Cortex of kidney (tissue), 1 donor: ENCODE measurements at places on chromosomes 1 and 21.

- DNase-seq: no peak
These were observed 79.9 kb downstream of the CNIH3 start for GRCh38 chr1:224696021-224696420.

- no peak for DNase-seq
These were observed 11.7 kb downstream of the ITLN2 start for GRCh38 chr1:160942926-160943325.

DNA sequence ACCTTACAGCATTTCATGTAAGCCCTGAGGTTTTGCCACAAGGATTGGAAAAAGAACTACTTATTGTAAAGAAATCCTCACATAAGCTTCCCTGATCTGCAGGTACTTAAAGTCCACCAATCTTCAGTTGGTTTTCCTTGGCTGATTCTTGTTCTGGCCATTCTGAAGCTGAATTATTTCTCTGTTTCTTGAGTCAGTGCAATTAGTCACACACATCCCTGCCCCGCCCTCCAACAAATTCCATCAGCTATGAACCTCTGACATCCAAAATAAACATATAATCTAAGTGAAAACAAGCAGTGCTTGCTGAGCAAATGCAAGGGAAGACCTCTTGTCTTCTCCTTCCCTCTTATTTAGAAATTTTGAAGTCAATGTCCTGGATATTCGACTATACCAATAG, 8.2 kb upstream of the FNDC7 start:
- no peak for DNase-seq

DNA sequence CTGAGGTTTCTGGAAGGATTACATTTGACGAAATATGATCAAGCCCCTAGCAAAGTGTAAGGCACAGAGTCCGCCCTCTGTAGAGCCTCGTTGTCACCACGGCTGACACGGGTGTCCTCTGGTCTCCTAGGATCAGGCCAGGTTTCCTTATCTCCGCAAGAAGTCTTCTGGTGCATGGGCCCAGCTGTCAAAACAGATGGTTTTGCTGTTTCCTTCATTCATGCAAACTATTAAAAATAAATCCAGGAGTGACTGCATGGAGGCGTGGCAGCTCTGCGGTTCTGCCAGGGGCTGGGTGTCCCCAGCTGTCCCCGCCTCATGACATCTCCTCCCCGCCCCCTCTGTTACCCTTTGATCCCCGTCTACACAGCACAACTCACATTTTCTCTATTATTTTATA, 209.0 kb downstream of the DYRK1A start:
- DNase-seq: no peak

- DNase-seq: no peak
These were observed 41.7 kb downstream of the RHBG start for GRCh38 chr1:156410740-156411139.

DNA sequence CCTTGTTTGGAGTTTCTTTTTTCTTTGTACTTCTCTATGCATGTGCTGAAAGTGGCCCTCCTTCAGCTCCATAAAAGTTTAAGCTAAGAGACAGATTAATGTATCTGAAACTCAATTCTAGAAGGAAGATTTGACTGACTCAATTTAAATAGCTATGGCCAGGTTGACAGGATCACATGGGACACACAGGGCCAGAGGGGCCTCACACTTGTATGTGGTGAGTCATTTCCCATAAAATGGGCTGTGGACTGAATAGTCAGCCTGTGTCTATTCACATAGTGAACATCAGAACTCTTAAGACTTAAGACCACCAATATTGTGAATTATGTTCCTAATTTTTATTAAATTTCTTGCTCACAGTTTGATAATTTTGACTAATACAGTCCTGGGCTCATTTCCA, 45.7 kb upstream of the DEPDC1 start:
- no peak for DNase-seq

DNA sequence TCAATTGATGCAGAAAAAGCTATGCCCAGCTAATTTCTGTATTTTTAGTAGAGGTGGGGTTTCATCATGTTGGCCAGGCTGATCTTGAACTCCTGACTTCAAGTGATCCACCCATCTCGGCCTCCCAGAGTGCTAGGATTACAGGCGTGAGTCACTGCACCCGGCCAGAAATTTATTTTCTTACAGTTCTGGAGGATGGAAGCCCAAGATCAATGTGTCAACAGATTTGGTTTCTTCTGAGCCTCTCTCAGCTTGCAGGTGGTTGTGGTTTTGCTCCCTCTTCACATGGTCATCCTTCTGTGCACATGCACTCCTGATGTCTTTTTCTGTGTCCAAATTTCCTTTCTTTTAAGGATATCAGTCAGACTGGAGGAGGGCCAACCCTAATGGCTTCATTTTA, 35.6 kb downstream of the SHCBP1L start:
- no peak for DNase-seq

DNA sequence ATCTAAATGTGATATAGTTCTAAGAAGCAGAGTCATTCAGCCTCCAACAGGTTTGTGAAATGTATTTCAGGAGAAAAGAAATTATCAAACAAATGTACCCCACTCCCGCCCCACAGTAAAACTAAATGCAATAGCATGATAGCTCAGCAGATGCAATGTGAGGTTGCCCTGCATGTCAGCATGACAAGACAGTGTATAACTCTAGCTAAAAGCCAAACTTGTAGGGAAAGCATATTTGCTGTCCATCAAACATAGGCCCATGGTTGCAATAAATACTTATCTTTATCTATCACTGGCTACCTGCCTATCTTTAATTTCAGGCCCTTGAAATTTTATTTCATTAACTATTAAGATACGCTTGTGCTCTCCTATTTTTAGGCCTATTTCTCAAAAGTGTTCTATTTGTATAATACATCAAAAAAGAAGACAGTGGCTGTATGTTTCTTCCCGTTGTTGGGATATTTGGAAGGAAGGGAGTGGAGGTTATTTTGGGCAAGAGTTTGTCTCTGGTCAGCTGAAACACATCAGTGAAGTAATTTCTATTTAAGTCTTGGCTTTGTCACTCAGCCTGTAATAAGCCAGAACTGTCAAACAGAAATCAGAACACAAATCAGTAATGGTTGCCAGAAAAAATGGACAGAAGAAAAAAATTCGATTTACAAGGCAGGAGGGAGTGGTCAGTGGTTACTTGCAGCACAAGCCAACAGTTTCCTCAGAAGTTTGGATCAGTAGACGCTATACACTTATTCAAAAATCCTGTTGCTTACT, 307.4 kb upstream of the ADGRL2 start:
- no peak for DNase-seq

- no peak for DNase-seq
These were observed 49.7 kb upstream of the CCDC27 start for GRCh38 chr1:3702528-3702927.

GRCh38 chr21:31337996-31338907, 5.8 kb downstream of the TIAM1 start:
- no peak for DNase-seq

GRCh38 chr1:29271724-29272123, 35.4 kb downstream of the PTPRU start:
- no peak for DNase-seq

DNA sequence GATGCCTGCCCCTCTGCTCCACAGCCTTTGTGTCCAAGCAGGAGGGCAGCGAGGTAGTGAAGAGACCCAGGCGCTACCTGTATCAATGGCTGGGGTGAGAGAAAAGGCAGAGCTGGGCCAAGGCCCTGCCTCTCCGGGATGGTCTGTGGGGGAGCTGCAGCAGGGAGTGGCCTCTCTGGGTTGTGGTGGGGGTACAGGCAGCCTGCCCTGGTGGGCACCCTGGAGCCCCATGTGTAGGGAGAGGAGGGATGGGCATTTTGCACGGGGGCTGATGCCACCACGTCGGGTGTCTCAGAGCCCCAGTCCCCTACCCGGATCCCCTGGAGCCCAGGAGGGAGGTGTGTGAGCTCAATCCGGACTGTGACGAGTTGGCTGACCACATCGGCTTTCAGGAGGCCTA, 754 bp downstream of the BGLAP start:
- no peak for DNase-seq

DNA sequence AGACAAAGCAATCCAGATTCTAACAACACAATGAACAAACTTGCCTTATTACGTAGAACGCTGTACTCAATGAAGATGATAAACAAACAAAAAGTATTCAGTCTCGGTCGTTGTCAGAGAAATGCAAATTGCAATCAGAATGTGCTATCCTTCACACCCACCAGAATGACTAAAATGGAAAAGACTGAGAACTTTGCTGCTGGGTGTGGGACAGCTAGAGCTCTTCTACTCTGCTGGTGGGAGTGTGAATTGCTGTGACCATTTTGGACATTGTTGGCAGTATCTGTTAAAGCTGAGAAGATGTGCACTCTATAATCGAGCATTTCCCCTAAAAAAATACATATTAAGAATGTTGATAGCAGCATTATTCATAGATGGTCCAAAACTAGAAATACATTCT, 111.4 kb downstream of the PEX14 start:
- DNase-seq: no peak

- DNase-seq: no peak
These were observed 54.1 kb downstream of the LDLRAD2 start for GRCh38 chr1:21865943-21866706.

- DNase-seq: no peak
These were observed 633.9 kb upstream of the PTBP2 start for GRCh38 chr1:96087719-96088118.

- DNase-seq: no peak
These were observed 32.5 kb downstream of the NPHP4 start for GRCh38 chr1:5959667-5960230.

- DNase-seq: no peak
These were observed 38.6 kb downstream of the SLC45A1 start for GRCh38 chr1:8356256-8357209.

DNA sequence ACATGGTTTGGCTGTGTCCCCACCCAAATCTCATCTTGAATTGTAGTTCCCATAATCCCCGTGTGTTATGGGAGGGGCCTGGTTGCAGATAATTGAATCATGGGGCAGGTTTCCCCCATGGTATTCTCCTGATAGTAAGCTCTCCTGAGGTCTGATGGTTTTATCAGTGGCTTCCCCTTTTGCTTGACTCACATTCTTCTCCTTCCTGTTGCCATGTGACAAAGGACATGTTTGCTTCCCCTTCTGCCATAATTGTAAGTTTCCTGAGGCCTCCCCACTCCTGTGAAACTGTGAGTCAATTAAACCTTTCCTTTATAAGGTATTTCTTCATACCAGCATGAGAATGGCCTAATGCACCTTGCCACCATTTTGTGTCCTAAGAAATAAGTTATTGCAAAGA, 415.0 kb downstream of the COL11A1 start:
- no peak for DNase-seq

GRCh38 chr1:220922951-220923350, 43.7 kb downstream of the HLX start:
- DNase-seq: no peak

GRCh38 chr1:232059726-232060374, 433.3 kb downstream of the DISC1 start:
- no peak for DNase-seq

- DNase-seq: no peak
These were observed 716 bp downstream of the OLIG2 start for GRCh38 chr21:33026443-33026858.

GRCh38 chr1:206489980-206490770, 17.2 kb upstream of the RASSF5 start:
- DNase-seq: no peak

GRCh38 chr1:71240656-71241055, 159.8 kb upstream of the ZRANB2 start:
- DNase-seq: no peak

DNA sequence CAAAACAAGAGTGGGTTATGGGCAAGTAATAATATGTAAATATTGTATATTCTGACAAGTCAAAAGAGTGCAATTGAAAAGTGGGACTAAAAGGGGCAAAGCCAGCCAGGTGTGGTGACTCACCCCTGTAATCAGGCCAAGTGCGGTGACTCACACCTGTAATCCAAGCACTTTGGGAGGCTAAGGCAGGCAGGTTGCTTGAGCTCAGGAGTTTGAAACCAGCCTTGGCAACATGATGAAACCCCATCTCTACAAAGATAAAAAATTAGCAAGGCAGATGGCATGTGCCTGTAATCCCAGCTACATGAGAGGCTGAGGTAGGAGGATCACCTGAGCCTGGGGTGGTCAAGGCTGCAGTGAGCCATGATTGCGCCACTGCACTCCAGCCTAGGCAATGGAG, 304.0 kb downstream of the HHIPL2 start:
- DNase-seq: no peak

DNA sequence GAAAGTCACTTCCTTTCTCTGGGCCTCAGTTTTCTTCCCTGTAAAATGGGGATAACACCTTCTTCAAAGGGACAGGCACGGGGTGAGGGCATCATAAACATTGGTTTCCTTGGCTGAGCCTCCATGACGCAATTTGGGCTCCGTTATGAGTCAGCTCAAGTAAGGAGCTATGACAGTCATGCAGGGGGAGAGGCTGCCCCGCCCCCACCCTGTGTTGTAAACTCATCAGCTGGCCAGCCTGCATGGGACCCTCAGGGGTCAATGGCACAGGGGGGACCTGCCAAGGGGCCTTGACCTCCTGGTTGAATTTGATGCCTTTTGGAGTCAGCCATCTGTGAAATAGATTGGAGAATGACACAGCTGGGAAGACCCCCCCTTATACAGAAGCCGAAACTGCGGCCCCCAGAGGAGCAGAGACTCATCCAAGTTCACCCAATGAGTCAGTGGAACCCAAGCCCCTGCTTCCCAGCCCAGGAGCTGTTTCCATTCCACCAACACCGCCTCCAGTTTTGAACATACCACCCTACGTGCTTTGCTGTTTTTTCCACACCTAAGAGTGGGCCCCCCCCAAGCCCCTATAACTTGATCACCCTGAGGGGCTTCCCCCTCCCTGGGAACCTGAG, 36.8 kb upstream of the RUNX3 start:
- DNase-seq: no peak

DNA sequence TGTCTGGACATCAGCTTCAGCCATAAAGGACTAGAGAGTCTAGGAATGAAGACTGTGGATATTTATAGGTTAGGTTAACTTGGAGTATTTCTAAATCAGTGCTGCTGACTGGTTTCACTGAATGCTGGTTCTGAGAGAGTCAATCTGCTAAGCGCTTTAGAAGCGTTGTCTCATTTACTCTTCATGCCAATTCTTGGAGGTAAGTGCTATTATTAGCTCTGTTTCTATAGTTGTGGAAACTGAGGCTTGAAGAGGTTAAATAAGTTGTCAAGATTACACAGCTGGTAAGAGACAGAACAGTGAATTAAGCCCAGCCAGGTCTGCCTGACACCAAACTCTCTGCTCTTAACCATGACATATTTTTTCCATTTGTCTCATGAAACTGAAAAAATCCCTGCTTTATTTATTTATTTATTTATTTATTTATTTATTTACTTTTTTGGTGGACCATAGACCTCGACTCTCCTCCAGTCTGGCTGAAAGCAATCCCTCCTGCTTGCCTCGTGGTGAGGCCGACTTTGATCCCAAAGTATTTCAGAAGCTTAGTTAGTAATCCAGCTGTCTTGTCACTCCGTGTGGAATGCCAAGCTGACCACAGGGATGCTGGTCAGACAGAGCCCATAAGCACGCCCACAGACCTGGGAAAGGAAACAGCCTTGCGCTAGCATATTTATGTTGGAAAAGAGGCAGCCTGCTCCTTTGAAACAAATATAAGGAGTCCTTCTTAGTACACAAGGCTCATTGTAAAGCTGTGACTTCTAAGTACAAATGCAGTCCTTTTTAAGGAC, 16.9 kb downstream of the NTMT2 start:
- no peak for DNase-seq
